ENCODE measurements at places on chromosomes 7 and 10. TPM values are rescaled to one million over a fixed set of nuclear protein-coding genes. Genes with fewer than 3 reads are reported as not detected.
A peak's percentile ranks its signal among the peaks of the same experiment; 100 is the strongest.

GRCh38 chr10:118543714-118544400 is 51.6 kb downstream of the PRLHR start:
- H3K4me1 ChIP-seq, result peaks cover 3% of the 10 kb centered on the region
- H3K27me3 ChIP-seq, result peaks cover 61% of the 10 kb centered on the region
- no peak overlapping the region for H3K27ac ChIP-seq
- no peak overlapping the region for H3K4me3 ChIP-seq

The ELN gene
- total RNA-seq, result 0.41 TPM

DNA sequence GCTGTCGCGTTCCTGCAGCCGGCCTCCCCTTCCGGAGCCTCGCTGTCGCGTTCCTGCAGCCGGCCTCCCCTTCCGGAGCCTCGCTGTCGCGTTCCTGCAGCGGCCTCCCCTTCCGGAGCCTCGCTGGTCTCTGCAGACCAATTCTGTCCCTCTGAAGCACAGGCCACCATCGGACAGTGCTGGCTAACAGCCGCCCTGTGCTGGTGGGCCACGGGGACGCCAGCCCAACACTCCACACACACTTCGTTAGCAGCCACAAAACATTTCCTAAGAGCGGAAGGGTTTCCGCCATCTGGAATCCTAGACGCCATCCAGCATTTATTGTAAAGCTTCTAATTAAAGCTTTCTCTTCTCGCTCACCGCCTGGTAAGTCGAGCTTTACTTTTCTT is 11.2 kb downstream of the GPER1 start:
- DNase-seq, result no peak
- H3K27me3 ChIP-seq, result no peaks in the 10 kb centered on the region
- H3K27ac ChIP-seq, result no peak overlapping the region
- H3K4me1 ChIP-seq, result peaks cover 11% of the 10 kb centered on the region
- H3K4me3 ChIP-seq, result no peak overlapping the region

The PTPRN2 gene
- 32.2 TPM for total RNA-seq

DNA sequence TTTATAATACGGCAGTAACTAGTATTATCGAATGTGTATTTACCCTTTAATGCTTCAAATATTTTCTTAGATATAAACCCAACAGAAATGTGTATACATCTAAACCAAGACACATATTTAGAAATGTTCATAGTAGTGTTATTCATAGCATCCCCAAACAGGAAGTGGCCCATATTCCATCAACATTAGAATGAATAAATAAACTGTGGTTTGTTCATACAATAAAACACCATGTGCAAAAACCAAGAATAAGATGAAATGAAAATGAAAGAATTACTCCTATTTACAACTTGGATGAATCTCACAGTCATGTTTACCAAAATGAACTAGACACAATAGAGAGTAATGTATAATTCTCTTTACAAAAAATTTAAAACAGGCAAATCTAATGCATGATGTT is 9.2 kb upstream of the CAV2 start:
- H3K36me3 ChIP-seq, result no peaks in the 10 kb centered on the region
- no peak overlapping the region for H3K27ac ChIP-seq
- H3K4me3 ChIP-seq, result no peak overlapping the region
- no peaks in the 10 kb centered on the region for H3K4me1 ChIP-seq

DNA sequence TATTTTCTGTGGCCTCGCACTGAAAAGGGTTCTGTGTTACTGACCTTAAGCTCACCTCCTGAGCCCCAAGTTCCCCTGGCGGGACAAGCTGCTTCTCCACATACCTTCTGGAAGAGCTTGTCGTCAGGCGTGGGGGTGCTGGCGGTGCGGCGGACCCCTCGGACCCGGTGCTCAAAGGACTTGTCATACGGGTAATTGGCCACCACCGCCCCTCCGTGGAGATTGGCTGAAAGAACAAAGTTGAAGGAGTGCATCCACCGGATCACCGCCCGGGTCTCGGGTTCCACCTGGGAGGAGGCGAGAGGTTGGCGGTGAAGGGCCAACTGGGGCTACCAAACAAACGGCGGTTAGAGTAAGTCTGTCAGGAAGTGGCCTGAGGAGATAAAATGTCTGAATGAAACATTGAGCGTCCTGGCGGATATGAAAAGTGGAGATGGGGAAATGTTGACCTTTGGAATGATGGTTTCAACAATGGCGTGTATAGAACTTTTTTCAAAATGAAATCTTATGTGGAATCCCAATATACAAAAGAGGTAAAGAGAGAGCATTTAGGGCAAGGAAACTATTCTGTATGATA is 16.5 kb downstream of the CPN1 start:
- no peaks in the 10 kb centered on the region for H3K36me3 ChIP-seq
- DNase-seq, result no peak
- no peaks in the 10 kb centered on the region for H3K4me1 ChIP-seq
- H3K4me3 ChIP-seq, result no peak overlapping the region

GRCh38 chr10:97686962-97687784 is at the start of gene AVPI1:
TSS of gene AVPI1 (minus strand) at chr10:97687241. CDS start at chr10:97679905, 7,336 bp downstream.
- H3K4me1 ChIP-seq, result peaks cover 18% of the 10 kb centered on the region
- peak within 1 kb of the TSS; percentile 87 for H3K4me3 ChIP-seq
- H3K36me3 ChIP-seq, result no peaks in the 10 kb centered on the region
- H3K27ac ChIP-seq, result peak within 1 kb of the TSS; percentile 83

The FOXL3 gene
- total RNA-seq, result not detected

The TMEM236 gene
- 0.05 TPM for total RNA-seq

DNA sequence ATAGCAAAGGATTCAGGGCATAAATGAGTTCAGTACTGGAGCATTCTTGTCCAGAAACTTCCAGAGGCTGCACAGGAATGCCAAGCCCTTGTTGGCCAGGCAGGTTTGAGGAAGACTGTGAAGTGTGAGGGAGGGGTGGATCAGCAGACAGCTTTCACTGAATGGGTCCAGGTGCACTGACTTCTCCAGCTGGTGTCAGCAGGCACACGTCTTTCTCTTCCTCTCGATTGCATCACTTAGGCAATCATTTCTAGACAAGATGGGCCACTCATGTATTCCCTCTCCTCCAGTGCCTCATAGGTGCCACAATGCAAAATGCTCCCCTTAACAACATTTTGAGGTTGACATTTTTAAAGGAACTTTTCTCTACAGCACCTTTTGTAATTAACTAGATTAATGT is 15.6 kb upstream of the PLEKHS1 start:
- peaks cover 14% of the 10 kb centered on the region for H3K4me1 ChIP-seq
- H3K36me3 ChIP-seq, result peaks cover 2% of the 10 kb centered on the region
- H3K27ac ChIP-seq, result no peak overlapping the region
- no peak overlapping the region for H3K4me3 ChIP-seq
- H3K27me3 ChIP-seq, result peaks cover 2% of the 10 kb centered on the region
- DNase-seq, result no peak

DNA sequence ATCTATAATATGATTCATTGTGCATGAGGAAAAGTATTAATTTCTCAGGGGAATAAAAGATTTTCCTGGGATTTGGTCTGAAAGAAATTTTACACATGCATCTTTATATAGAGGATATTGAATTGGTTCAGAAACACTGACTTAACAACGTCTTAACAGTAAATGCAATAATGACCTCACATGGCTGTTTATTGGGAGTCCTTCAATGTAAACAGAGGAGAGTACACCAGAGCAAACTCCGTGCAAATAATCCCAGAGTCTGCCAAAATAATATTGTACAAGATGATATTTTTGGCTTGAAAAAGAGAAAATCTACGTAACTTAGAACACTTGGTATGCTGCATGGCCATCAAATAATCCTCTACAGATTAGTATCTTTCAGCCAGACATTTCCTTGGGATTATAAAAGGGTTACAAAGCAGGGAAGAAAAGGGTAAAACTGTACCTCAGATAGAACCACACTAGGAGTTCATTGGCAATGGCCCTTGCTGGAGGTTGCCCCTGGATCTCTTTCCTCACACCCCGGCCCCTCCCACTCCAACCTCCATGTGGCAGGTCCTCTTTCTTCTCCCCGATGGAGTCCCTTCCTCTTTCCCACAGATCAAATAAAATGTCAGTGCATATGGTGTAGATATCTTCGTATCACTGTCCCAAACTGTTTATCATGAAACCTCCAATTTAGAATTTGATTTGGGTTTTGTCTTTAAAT is 196.4 kb downstream of the EVX1 start:
- no peak overlapping the region for H3K27ac ChIP-seq
- no peaks in the 10 kb centered on the region for H3K4me1 ChIP-seq
- H3K27me3 ChIP-seq, result peaks cover 9% of the 10 kb centered on the region
- H3K36me3 ChIP-seq, result no peaks in the 10 kb centered on the region

The ADAM12 gene
- 81.4 TPM for total RNA-seq

GRCh38 chr7:120028636-120029035 is 244.3 kb upstream of the KCND2 start:
- no peak for DNase-seq
- no peaks in the 10 kb centered on the region for H3K27me3 ChIP-seq
- H3K36me3 ChIP-seq, result no peaks in the 10 kb centered on the region
- no peak overlapping the region for H3K27ac ChIP-seq
- peaks cover 6% of the 10 kb centered on the region for H3K4me1 ChIP-seq

- DNase-seq, result no peak
- peaks cover 18% of the 10 kb centered on the region for H3K27me3 ChIP-seq
- H3K27ac ChIP-seq, result no peak overlapping the region
- no peak overlapping the region for H3K4me3 ChIP-seq
- H3K4me1 ChIP-seq, result no peaks in the 10 kb centered on the region
Measured at GRCh38 chr7:128895320-128895719, 15.2 kb downstream of the KCP start.

- H3K27me3 ChIP-seq, result no peaks in the 10 kb centered on the region
- no peak for DNase-seq
- peaks cover 34% of the 10 kb centered on the region for H3K4me1 ChIP-seq
- H3K4me3 ChIP-seq, result no peak overlapping the region
- no peaks in the 10 kb centered on the region for H3K36me3 ChIP-seq
Measured at GRCh38 chr7:4690953-4691856, 9.1 kb downstream of the FOXK1 start.

GRCh38 chr10:100004805-100005510 is 4.8 kb downstream of the DNMBP start:
- peaks cover 41% of the 10 kb centered on the region for H3K4me1 ChIP-seq
- no peak for DNase-seq
- H3K4me3 ChIP-seq, result peak overlapping the region; percentile 31
- H3K27me3 ChIP-seq, result no peaks in the 10 kb centered on the region
- H3K27ac ChIP-seq, result no peak overlapping the region

GRCh38 chr10:77856566-77856965 is 70.0 kb downstream of the DLG5 start:
- no peak for DNase-seq
- no peak overlapping the region for H3K4me3 ChIP-seq
- H3K27ac ChIP-seq, result no peak overlapping the region
- no peaks in the 10 kb centered on the region for H3K27me3 ChIP-seq

- DNase-seq, result no peak
- no peaks in the 10 kb centered on the region for H3K36me3 ChIP-seq
- H3K27ac ChIP-seq, result no peak overlapping the region
Measured at GRCh38 chr7:41451826-41452225, 251.1 kb downstream of the INHBA start.

DNA sequence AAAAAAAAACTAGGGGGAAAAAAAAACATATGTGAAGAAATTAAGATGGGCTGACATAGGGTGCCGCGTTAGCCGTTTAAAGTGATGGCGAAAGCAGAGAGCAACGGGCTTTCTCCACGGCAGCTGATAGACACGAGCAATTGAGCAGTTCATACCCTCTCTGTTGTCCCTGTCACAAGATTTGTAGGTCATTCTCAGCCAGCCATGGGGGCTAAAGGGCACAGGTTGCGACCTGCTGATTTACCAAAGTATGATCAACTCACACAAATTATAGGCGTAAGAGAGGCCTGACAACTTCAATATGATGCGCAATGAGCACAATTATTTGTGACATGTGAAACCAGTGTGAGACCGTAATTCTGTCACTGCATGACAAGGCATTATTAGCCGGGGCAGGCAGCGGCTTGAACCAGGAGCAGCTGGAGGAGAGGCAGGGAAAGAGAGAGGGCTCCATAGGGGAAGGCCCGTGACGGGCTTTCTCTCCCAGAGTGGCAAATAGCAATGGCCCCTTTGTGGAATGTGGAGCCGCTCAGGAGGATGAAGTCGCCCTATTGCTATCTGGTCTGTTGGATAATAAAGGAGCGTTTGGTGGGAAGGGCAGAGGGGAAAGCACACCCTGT is 195.1 kb upstream of the HABP2 start:
- no peak overlapping the region for H3K4me3 ChIP-seq
- peaks cover 2% of the 10 kb centered on the region for H3K27me3 ChIP-seq
- DNase-seq, result no peak

DNA sequence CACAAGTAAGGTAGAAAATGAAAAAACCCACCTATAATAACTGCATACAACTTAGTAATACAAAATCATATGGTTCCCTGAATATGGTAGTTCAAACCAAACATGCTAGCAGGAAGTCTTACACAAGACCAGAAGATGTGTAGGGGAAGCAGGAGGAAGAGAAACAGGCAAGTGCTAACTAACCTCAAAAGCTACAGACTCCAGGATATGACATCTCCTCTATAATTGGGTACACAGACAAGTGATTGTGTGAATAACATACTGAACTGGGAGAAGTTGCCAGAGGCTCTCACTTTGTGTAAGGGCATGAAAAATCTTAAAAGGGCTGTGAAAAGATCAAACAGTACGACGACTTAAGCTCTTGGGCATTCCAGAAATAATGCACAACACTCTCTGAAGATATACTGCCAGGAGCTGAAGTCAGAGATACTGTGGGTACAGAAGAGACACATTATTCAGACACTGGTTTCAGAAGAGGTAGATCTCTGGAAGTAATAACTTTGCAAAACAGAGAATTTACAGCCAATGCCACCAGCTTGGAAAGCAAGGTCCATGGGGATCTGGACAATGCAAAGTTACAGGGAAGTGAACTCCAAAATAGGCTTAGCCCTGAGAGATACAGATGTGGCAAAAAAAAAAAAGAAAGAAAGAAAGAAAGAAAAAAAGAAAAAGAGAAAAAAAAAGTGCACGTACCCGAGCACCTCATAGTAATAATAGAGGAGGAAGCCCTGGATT is 767.2 kb downstream of the TNS3 start:
- peak overlapping the region; percentile 45 for H3K27ac ChIP-seq
- peak overlapping the region; percentile 44 for H3K4me3 ChIP-seq
- no peak for DNase-seq
- no peaks in the 10 kb centered on the region for H3K27me3 ChIP-seq
- peaks cover 15% of the 10 kb centered on the region for H3K36me3 ChIP-seq
- peaks cover 44% of the 10 kb centered on the region for H3K4me1 ChIP-seq

GRCh38 chr10:93346108-93346507 is 136.0 kb downstream of the MYOF start:
- DNase-seq, result no peak
- H3K4me1 ChIP-seq, result peaks cover 6% of the 10 kb centered on the region
- no peaks in the 10 kb centered on the region for H3K36me3 ChIP-seq
- no peaks in the 10 kb centered on the region for H3K27me3 ChIP-seq
- H3K4me3 ChIP-seq, result no peak overlapping the region

The MYH16 gene
- not detected for total RNA-seq

- no peaks in the 10 kb centered on the region for H3K4me1 ChIP-seq
- H3K27me3 ChIP-seq, result no peaks in the 10 kb centered on the region
- no peak overlapping the region for H3K27ac ChIP-seq
- DNase-seq, result no peak
Measured at GRCh38 chr10:128102480-128103228, 23.6 kb downstream of the MKI67 start.

The ZMIZ1 gene
- 92.0 TPM for total RNA-seq

The MEST gene
- 236 TPM for total RNA-seq

Measured in neural crest cell (in vitro differentiated cells).